ENCODE measurements at places on chromosomes 2 and 18.

GRCh38 chr2:201797175-201797840 is 9.0 kb upstream of the CDK15 start:
- DNase-seq, result no peak

DNA sequence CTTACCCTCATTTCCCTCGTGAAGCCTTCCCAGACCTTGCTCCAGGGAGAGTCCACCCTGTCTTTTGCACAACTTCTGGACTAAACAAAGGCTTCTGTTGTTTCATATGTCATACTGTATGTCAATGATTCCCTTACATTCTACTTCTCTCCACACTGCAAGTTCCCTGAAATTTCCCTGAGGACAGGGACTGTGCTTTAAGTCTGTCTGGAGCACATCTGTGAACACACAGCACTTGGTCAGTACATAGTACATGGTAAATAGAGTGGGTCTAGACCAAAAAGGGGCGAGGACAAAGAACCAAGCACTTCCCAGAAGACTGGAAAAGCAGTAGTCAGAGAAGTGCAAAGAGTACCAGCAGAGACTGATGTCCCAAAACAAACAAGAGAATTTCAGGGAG is 23.7 kb upstream of the IMPA2 start:
- no peak for DNase-seq

DNA sequence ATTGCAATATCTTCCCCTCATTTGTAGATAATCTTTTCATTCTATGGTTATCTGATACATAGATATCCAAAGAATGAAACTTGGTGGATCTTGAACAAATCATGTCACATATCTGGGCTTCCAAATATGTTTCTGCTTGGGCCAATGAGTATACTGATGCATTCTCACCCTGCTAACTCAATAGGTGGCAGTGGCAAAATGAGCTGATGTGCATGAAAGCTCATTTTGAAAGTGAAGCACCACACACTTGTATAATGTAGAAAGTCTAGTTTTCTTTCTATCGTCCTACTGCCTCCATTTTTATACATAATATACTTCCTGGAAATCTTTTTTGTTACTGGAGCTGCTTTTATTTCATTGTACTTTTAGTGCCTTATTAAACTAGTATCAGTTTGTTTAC is 208.2 kb downstream of the PRKCE start:
- DNase-seq, result no peak

GRCh38 chr2:68235090-68235489 is 17.2 kb downstream of the PPP3R1 start:
- DNase-seq, result no peak

DNA sequence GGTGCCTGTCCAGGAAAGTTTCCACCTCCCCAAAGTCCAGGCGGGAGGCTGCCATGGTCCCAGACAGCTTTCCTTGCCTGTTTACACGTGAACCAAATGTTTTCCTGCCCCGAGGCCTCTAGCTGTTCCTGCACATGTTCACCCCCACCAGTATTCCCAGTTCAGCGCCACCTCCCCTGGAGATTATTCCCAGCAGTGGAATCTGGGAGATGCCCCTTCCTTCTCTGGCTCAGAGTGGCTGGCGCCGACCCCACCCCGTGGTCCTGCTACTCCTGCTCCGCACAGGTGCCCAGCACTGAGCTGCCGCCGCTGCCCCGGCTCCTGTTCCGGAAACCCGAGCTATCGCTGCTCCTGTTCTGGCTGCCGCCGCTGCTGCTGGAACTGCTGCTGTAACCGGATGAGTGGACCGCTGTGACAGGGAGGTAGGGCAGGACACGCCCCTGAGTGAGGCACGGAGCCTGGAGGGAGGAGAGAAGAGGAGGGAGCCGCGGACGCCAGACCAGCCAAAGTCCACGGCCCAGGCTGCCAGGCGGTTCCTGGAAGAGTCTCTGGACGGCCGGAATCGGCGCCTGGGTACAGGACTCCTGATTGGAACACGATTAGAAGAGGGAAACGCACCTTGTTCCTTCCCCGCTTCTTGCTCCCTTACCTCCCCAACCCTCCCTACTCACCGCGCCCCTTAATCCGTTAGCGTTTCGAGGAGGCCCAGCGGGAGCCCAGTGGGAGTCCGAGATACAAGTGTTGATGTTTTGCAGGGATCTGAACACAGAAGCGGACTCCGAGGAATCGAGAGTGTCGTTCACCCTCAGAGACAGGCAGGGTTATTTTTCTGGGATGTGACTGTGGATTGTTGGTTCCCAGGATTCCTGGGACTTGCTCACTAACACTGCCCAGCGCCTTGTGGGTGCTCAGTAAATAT is at the start of gene PDE11A:
TSS of gene PDE11A (minus strand) at position 395 of the 919 bp plus-strand sequence. CDS start at position 55, 340 bp downstream.
- DNase-seq, result peak; percentile 44

DNA sequence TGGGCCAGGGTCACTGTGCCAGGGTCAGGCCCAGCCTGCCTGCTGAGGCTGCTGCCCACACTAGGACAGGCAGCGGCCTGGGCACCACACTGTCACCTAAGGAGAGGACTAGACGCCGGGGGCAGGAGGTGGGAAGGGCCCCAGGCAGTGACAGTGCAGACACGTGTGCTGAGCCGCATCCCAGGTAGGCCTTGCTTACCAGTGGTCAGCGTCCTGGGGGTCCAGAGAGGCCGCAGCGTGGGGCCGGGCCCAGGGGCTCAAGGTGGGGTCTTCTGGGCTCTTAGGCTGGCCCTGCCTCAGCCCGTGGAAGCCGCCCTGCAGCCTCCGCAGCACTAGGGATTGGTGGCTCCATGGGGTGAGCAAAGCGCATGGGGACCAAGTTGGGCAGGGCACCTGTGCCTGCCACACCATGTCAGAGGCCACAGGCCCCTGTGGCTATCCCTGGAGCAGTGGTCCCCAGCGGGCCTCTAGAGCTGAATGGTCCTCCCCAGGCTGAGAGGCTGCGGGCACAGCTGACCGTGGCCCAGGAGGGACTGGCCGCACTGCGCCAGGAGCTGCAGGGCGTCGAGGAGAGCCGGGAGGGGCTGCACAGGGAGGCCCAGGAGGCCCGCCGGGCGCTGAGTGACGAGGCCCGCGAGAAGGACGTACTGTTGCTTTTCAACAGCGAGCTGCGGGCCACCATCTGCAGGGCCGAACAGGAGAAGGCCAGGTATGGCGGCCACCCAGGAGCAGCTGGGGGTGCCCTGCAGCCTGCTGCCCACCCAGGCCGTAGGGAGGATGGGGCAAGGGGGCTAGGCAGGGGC is 35.2 kb upstream of the SNED1 start:
- DNase-seq, result no peak

- no peak for DNase-seq
Observed at GRCh38 chr18:44510390-44510789, 170.3 kb upstream of the SETBP1 start.

GRCh38 chr2:39743269-39743776 is 35.7 kb downstream of the THUMPD2 start:
- peak; percentile 57 for DNase-seq

- DNase-seq, result no peak
Observed at GRCh38 chr2:26957041-26957440, 13.4 kb upstream of the MAPRE3 start.

DNA sequence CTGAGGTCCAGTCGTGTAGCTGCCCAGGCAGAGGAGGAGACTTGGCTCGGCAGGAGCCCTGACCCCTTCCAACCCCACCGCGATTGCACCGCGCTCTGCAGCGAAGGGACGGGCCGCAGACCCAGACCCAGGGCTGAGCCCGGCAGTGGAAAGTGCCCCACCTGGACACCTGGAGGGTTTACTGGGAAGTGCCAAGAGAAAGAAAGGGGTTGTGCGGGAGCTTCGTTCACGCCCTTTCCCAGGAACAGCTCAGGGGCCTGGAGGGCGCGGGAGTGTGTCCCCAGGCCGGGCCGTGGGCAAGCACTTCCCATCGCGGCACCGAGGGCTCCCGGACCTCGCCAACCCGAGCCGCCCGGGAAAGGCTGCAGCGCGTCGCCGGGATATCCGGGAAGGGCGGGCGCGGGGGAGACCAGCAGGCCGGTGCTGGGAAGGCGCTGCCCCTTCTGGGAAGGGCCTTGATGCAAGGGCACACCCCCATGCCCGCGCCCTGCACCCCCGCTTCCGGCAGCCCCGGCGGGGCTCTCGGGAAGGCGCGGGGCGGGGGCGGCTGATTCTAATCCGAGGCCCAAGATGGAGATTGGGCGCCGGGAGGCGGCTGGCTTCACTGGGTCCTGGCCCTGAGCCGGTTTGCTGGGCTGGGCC is 36.1 kb upstream of the MRPL33 start:
- no peak for DNase-seq

DNA sequence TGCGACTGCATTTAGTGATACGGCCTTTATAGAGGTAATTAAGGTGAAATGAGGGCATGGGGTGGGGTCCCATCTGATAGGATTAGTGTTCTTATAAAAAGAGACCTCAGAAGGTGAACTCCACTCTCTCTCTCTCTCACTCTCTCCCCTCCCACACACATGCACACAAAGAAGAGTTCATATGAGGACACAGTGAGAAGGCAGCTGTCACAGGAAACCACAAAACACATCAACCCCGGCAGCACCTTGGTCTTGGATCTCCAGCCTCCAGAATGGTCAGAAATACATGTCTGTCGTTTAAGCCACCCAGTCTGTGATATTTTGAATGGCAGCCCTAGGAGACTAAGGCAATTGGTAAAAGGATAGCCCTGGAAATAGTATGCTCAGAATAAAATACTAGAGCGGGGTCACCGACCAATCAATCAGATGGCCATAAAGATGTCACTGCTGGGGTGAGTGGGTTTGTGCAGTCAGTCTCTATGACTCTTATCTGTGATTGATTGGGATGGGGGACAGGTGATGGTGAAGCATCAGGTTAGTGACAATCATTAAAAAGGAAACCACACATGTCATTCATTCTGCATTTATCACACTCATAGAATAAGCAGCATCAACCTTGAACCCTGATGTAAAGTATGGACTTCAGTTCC is 118.9 kb upstream of the POU3F3 start:
- DNase-seq, result no peak

GRCh38 chr2:109132626-109133025 is 3.6 kb downstream of the SH3RF3 start:
- DNase-seq, result no peak

DNA sequence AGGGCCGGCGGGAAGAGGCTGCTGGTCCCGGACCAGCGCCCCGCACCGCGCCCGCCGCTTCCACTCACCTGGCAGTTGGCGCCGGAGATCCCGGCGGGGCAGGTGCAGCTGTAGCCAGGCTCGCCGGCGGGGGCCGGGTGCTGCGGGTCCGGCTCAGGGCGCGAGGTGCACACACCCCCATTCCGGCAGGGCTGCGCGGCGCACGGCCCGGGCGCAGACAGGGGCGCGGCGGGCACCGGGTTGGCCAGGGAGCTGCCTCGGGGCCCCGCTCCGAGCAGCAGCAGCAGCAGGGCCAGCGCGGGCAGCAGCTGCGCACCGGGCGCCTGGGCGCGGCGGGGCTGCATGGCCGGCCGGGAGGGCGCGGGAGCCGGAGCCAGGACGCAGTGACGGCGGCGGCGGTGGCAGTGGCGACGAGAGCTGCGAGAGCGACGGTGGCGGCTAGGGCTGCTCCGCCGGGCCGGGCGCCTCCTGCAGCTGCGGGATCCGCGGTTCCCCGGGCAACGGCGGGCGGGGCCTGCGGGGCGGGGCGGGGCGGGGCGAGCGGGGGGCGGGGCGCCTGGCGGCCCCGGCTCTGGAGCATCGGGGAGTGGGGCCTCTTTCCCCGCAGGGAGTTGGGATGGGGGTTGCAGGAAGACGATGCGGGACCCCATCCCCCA is at the start of gene DNER:
TSS of gene DNER (minus strand) at position 476 of the 656 bp plus-strand sequence. CDS start at position 344, 132 bp downstream.
- DNase-seq, result no peak

DNA sequence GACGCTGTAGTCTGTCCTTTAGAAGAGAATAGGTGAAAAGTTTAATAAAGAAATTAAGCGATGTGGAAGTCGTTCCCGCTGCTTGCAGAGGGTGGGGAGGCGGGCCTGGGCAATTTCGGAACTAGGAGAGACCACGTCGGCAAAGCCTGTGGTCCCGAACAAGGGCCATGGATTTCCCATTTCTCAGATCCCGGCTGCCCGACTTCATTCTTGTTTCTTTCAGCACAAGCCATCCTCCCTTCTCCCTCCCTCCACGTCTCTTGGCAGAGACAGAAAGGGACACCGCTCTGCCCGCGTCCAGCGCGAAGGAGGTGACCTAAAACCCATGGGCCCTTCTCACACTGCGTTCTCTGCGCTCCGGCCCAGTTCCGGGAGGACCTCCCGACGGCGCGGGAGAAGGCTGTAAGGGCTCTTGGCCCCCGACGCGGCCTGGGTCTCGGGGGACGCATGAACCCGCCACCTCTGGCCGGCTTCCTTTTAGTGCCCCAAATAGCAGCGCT is 2.2 kb upstream of the BCL2L11 start:
- DNase-seq, result no peak

DNA sequence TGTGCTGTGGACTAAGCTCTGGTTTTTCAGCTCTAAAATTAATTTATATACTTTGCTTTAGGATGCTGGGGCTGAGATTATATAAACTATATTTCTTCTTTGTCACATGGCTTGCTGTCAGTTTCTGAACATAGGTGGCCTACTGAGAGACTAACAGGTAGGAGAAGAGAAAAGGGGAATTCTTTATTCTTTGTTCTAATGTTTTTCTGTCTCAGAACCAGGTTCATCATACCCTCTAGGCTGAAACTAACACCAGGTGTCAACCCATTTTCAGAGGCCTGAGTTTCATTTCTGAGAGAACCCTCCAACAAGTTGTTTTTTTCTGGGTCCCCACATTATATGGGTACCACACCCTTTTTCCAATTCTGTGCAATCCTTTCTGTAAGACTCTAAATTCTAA is 843.6 kb downstream of the TRIB2 start:
- DNase-seq, result no peak

GRCh38 chr2:150480241-150480640 is 7.2 kb downstream of the RND3 start:
- no peak for DNase-seq

GRCh38 chr2:143975216-143975615 is 544.7 kb downstream of the ZEB2 start:
- DNase-seq, result no peak

- peak; percentile 65 for DNase-seq
Observed at GRCh38 chr2:64166637-64167420, 22.6 kb upstream of the PELI1 start.

- DNase-seq, result no peak
Observed at GRCh38 chr2:28393114-28393836, 617 bp downstream of the FOSL2 start.
